ENCODE measurements at places on chromosomes 6 and 20.

DNA sequence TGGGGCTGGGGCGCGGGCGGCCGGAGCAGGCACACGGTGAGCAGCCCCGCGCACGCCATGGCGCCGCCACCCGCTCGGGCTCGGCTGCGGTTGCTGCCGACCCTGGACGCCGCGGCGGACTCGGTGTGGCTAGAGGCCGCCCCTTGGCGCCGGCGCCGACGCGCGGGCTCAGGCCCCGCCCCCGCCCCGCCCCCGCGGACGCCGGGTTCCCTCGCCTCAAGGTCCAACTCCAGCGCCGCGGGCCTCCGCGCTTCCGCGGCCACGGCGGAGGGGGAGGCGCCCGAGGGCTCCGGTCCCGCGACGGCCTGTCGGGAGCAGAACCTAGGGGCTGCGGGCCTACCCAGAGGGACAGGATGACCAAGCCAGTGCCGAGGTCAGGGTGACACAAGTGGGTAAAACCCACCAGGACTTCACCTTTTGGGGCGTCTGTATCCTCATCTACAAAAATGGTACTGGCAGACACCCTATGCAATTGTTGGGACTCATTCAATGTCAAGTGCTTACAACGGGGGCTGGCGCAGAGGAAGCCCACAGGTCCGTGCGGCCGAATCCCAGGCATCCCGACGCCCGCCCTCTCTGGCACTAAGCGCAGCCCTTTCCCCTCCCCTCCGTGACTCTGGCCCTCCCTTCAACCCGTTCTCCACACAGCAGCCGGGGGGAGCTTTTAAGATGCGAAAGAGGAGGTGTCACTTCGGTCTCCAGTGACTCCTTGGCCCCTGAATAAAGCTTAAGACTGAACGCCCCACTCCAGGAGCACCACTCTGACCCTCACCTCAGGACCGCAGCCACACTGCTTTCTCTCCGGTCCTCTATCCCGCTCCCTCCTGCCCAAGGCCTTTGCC is at the start of gene NECAB3:
Gene NECAB3 (minus strand): TSS at position 135 of the 842 bp plus-strand sequence. CDS start 76 bp downstream, at position 59.
- peak; percentile 88 for DNase-seq

- no peak for DNase-seq
These were observed 115.7 kb downstream of the B3GAT2 start for GRCh38 chr6:70841112-70841511.

DNA sequence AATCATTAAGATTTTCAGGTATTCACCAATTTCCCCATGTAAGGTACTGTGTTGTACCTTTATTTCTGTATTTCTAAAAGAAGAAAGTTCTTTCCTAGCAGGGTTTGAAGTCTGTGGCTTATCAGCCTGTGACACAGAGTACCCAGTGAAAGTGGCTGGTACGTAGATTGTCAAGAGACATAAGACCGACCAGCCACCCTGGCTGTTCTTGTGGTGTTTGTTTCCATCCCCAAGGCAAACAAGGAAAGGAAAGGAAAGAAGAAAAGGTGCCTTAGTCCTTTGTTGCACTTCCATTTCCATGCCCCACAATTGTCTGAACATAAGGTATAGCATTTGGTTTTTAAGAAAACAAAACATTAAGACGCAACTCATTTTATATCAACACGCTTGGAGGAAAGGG is 40.6 kb upstream of the SMIM28 start:
- DNase-seq, result peak; percentile 32

DNA sequence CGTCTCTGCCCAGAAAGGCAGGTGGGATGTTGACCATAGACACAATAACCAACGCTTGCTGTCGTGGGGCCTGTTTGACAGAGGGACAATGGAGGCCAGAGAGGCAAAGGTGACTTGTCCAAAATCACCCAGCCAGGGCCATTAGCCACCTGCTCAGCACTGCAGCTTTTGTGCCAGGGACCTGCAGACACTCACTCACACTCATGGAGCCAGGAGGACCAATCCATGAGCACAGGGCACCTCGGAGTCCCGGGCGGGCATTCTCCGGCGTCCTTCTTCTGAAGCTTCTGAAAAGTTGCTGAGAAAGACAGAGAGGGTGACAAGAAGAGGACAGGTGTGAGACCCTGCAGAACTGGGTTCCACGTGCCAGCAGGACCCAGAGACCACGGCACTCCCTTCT is 45.4 kb upstream of the SLCO4A1 start:
- no peak for DNase-seq

DNA sequence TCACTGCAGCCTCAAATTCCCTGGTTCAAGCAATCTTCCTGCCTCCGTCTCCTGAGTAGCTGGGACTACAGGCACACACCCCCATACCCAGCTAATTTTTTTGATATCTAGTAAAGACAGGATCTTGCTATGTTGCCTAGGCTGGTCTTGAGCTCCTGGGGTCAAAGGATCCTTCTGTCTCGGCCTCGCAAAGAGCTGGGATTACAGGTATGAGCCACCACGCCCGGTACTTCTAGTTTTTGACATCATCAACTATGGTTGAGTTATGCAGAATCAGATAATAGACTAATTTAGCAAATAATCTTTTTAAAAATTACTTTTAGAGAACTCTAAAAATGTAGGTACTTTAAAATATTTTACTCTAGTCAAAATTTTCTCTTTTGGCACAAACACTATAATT is 166.2 kb downstream of the SOX4 start:
- no peak for DNase-seq

- no peak for DNase-seq
These were observed 112.9 kb downstream of the FOXO3 start for GRCh38 chr6:108673602-108674001.

- no peak for DNase-seq
These were observed 109.4 kb upstream of the SNX9 start for GRCh38 chr6:157713451-157714152.

GRCh38 chr20:36070451-36070850 is 84.1 kb upstream of the EPB41L1 start:
- no peak for DNase-seq

GRCh38 chr20:58568126-58568482 is 52.9 kb upstream of the APCDD1L start:
- no peak for DNase-seq

- peak; percentile 62 for DNase-seq
These were observed 119.6 kb downstream of the SCML4 start for GRCh38 chr6:107704347-107705013.

- no peak for DNase-seq
These were observed 498.3 kb upstream of the SULF2 start for GRCh38 chr20:48283470-48284110.

Measured in OCI-M1 (cell line).